Pons (tissue), 1 donor: ENCODE measurements at places on chromosomes 7 and 10.

- DNase-seq, result no peak
Observed at GRCh38 chr10:73859428-73859783, 14.9 kb downstream of the CAMK2G start.

DNA sequence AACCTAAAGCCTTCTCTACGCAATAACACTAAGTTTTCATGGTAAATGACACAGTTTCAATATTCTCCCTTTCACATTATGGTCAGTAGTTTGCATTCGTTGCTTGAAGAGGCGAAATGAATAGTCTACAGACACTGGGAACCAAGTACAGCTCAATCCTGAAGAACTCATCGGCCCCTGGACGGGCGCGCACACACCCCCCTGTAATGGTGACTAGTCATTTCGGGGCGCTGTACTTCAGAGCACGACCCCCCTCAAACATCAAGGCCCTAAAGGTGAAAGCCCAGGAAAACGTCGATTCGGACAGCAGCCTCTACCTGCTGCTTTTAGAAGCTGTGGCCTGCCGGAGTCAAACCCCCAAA is 1.0 kb downstream of the NT5C2 start:
- DNase-seq, result peak; percentile 23

GRCh38 chr7:46385662-46386309 is 464.7 kb upstream of the IGFBP3 start:
- DNase-seq, result no peak

DNA sequence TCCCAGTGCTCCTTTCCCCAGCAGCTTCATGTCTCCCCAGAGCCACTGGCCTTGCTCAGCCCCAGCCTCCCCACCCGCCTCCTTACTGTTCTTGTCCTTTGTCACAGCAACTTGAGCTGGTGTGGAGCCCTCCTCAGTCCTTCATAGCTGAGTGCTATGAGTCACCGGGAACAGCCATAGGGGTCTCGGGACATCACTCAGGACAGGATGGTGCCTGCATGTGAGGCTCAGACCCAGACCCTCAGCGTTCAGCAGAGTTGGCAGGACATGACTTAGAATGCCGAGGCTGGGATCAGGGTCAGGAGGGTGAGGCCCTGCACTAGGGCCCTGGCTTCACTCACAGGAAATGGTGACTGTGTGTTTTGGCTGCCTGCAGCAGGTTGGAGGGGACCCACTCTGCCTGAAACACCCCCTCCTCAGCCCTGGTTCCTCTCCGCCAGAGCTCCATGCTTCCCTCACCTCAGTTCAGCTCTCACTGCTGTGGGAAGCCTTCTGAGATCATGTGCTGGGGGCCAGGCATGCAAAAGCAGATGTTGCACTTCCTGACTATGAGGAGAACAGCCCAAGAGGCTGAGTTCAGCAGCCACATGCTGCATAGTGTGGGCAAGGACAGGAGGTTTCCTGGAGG is 40.7 kb upstream of the GJD4 start:
- peak; percentile 71 for DNase-seq

DNA sequence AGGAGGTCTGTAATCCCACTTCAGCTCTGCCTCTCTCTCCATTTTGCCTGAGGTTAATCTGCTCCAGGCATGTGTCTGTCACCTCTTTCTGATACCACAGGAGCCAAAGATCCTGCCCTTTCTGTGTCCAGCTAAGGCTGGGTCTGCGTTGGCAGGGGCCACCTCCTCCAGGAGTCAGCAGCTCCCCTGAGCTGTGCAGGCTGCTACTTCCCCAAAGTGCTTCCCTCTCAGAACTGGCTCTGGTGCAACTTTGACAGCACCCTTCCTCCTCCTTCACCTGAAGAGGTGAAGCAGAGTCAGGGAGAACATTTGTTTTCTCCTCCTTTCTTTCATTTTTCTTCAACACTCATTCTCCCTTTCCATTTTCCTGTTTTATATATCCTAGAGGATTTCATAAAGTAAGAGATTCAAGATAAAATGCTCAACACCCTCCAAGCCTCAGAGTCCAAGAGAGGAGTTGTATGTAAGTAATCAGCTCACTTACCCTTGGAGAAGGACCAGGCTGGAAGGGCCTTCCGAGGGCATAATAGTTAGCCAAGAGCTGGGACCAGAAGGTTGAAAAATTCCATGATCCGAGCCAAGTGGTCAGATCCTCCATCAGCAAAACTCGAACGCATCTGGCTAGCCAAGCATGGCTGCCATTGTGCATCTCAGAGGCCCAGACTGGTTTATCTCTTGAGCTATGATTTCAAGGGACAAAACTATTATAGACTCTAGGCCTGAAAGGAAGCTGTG is 257.3 kb downstream of the PTEN start:
- DNase-seq, result no peak

- no peak for DNase-seq
Observed at GRCh38 chr7:50366311-50366710, 61.8 kb downstream of the IKZF1 start.

DNA sequence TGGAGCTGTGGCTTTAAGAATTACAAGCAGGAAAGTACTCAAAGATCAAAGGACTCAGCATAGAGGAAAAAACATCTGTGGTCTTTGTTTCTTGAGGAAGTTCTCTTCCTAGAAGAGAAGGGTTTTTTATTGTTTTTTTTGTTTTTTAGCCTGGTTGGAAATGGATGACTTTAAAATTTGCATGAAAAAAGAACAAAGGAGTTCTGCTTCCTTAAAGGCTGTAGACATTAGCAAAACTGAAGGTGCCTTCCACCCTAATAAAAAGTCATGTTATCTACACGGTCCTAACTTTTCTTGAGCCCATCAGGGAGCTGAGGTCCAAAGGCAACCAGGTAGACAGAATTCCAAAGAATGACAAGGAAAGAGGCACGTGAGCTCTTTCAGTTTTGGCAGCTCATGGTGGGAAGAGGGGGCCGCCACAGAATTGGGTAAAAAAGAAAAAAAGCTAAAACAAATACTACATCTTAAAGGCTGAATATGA is 356.6 kb downstream of the SH2D4B start:
- DNase-seq, result peak; percentile 2

DNA sequence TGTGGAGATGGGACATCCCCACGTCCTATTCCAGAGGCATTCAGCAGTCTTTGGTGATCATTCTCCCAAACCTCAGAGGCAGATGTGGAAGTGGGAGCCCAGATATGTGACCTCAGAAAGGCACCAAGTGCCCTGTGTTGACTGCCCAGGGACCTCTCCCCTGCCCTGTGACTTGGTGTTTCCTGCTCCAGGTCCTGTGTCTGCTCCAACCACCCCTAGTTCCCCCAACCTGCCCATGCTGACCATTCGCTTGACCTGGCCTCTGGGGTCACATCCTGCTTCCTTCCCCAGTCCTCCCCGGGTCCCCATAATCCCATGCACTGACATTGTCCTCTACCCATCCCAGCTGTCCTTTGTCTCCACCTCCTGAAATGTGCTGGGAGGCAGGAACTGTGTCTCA is 7.6 kb downstream of the CYP26A1 start:
- no peak for DNase-seq

- no peak for DNase-seq
Observed at GRCh38 chr7:139680676-139681462, 96.9 kb downstream of the HIPK2 start.

DNA sequence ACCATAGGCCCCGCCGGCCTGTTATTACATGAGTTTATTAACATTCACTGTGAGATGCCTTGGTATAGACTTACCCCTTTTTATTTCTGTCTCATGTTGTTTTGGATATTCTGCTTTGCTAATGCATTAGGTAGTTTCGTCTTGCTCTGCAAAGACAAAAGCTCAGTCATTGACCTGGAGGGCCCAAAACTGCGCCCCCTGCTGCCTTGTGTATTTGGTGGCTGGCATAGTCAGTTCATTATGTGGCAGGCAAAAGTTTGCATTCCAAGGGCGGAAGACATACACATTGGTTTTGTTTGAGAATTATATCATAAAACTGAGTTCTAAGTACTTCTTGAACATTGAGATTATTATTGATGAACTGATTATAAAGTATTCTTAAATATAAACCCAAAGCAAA is 372.5 kb downstream of the SDK1 start:
- peak; percentile 14 for DNase-seq

DNA sequence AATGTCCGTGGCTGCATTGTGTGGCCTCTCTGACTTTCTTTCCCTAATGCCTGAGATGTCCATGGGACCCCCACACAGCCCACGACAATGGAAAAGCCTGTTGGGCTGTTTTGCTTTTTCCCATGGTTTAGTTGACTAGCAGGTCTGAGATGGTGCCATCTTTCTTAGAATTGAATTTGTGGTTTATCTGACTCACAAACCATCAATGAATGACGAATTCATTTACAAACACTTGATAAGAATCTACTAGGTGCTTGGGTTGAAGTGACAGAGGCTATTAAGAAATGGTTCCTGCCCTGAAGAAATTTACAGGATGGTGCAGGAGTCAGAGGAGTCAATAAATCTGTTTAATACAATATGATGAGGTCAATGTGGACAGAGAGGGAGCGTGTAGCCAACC is 75.4 kb downstream of the OTUD1 start:
- no peak for DNase-seq

GRCh38 chr10:21556527-21556926 is 22.5 kb downstream of the MLLT10 start:
- no peak for DNase-seq

DNA sequence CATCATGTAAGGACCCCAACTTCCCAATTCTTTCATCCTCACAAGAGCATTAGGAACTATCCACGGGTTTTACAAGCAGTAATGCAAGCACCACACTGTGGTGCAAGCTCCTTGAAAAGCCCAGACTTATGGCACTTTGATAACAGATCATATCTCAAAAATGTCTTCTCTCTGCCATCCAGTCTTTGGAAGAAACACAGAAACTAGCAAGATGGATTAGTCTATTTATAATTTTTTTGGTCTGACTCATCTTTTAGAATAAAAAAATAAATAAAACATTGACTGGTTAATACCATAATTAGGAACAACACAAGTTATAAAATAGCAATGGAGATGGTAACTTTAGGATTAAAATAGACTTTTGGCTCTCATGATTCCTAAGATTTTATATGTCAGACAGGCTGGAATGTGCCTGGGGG is 49.0 kb upstream of the CALD1 start:
- DNase-seq, result no peak

DNA sequence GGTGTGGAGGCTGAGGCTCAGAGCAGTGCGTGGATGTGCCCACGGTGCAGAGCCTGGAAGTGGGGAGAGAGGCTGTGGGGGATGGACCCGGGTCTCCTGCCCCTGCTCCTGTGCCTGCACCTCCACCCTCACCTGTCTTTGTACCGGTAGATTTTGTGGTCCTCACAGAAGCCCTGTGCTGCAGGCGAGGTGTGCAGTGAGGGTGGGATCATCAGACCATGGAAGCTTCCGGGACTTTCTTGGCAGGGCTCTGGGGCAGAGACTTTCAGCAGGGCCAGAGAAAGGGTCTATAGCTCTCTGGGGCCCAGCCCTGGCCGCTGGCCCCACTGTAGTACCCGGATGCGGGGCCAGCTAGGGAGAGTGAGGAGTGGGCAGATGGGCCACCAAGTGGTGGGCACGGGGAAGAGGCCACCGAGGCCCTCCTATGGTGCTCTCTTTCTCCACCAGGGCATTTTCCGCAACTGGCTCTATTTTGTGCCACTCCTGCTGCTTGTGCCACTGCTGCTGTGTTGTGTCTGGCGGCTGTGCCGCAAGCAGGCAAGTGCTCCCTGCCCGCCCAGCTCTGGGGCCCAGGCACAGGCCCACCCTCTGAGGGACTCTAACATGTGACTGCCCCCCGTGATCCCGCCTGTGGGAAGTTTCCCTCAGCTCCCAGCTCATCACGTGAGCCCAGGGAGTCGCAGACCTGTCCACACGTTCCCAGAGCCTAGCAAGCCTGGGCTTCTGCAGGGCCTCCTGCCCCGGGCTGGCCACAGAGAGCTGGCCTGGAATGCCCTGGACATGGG is 22.1 kb downstream of the ANTXRL start:
- DNase-seq, result no peak

DNA sequence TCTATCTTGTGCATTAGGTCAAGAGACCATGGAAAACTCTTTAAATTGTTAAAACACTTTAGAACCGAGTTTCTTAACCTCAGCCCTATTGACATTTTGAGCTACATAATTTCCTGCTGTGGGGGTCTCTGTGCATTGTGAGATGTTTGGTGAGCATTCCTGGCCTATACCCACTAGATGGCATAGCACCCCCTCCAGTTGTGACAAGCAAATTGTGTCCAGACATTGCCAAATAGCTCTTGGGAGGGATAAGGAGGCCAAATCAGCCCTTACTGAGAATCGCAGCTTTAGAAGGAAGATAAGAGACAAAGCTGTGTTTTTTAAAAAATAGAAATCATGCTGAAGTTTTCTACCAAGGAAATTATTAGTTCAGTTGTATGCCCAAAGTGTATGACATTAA is 1158.5 kb upstream of the C7orf33 start:
- DNase-seq, result peak; percentile 90

DNA sequence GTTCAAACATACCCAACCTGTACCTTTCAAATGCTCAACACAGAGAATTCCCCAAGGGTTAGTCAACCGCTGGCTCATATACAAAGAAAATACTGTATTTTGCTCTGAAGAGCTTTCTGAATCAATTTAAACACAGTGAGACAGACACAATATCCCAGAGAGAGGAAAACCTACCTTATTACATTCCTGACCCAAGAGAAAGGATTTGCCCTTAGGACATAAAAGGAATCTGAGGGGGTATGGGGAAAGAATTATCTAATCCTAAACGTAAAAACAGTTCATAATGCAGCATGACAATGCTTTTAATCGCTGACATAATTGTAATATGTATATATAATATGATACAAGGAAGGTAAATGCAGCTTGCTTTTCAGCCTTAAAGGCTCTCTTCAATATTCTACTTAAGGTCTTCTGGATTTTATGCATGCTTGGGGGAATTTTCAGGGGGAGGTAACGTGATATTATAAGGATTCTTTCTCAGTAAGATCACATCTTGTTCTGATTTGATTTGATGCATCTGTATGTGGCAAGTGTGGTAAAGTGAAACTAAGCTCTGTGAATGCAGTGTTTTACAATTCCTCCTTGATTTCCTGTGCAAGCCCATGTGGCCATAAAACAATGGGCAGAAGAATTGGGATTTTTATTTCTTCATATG is 240.5 kb downstream of the GLI3 start:
- DNase-seq, result no peak

DNA sequence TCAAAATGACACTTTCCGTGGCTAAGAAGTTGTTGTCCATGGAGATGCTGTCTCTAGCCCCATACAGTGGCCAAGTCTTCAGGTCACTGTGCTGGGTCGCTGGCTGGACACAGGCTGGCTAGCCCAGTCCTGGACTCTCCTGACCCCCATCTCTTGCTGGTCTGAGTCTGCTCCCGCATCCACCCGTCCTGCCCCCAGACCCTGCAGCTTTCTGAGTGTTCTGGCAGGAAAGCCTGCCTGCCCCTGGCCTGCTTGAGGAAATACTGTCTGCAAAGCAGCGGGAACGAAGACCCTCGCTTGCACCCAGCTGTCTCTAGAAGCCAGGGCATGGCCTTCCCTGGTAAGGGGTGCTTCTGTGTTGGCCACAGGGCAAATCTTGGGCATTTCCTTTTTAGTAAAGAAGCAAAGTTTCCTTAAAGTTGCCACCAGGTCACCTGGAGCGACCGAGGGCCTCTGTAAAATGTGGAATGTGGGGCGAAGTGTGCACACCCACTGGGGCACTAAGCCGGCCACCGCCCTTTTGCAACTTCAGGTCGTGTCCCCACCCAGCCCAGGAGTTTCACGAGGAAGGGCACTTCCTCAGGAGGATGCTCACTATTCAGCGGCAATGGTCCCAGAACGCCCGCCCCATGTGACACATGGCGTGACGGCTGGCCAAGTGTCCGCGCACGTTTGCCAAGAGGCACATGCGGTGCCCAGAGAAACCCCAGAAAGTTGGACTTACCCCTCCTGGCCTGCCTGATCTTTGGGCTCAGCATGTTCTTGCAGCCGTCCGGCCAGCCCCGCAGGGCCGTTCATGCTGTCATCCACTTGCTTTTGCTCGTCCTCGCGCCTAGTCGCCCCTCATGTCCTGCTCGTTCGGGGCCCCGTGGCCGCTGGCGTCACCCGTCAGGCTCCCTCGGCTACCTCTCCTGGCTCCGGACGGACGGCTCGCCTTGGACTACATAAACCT is 558 bp downstream of the ARHGAP22 start:
- DNase-seq, result peak; percentile 73
